ENCODE measurements at places on chromosomes 7 and 10. TPM values are rescaled to one million over a fixed set of nuclear protein-coding genes. Genes with fewer than 3 reads are reported as not detected.

DNA sequence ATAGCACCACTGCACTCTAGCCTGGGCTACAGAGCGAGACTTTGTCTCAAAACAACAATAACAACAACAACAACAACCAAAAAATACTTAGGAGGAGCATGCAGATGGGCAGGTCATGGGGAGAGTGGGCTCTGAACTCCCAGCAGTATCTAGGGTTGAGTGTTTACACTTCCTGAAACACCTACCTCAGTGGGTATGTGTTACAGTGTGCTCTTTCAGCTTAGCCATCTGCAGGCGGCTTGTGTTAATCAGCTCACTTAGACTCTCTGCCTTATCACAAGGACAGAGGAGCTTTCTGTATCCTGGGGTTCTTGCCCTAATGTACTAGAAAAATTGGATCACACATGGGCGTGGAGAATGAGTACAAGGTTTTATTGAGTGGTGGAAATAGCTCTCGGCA lies 340.2 kb downstream of the KIF20B start:
- DNase-seq, result no peak

DNA sequence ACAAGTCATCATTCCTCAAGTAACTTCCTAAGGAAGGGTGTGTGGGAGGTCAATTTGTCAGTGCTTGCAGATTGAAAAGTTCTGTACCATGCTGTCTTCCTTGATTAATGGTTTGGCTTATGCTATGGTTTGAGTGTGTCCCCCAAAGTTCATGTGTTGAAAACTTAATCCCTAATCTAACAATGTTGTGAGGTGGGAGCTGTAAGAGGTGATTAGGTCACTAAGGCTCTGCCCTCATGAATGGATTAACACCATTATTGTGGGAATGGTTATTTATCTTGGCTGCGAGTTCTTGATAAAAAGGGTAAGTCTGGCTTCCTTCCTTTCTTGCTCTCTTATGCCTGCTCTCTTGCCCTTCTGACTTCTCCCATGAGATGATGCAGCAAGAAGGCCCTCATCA lies 29.3 kb upstream of the TMEM229A start:
- DNase-seq, result no peak

- no peak for DNase-seq
Observed at GRCh38 chr7:47489624-47490023, 92.3 kb downstream of the TNS3 start.

Gene SFRP5
- polyA plus RNA-seq, result 25.0 TPM

GRCh38 chr7:30155481-30155880 lies 20.7 kb downstream of the MTURN start:
- DNase-seq, result no peak

Gene NKX6-2
- polyA plus RNA-seq, result 1.7 TPM

- no peak for DNase-seq
Observed at GRCh38 chr10:12943425-12943824, 58.1 kb downstream of the CCDC3 start.

DNA sequence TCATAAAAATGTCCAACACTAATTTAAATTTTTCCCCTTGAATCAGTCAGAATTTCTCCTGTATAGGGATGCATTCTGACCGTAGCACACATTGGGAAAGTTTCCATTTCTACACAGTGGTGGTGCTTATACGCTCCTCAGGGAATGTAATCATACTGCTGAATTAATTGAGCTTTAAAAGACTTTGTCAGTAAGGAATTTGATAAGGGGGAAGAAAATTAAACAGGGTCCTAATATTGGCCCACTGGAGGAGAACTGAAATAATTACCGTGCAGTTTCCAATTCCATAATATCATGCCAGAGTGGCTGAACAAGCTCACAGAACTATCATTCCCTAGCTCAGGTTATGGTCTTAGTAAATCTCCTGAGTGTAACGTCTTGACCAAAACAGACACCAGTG lies 1041.9 kb downstream of the NRG3 start:
- DNase-seq, result no peak

Gene NPSR1
- 0.16 TPM for polyA plus RNA-seq

Gene TEX36
- polyA plus RNA-seq, result 0.07 TPM

DNA sequence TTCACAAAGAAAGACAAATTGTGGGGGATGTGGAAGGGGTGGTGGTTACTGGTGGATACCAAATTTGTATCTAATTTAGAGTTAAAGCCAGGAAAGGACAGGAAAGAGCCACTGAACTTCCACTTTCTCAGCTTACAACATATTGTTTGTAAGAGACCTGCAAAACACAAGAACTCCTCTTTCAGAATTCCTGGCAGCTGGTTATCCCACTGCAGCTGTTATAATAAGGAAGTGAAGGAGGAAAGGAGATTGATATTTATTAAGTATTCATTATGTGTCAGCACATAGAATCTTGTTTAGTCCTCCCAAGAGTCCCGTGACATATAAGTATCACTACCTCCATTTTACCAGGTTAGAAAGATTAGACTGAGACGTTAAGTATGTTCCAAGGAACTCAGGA lies 481.7 kb downstream of the PHTF2 start:
- no peak for DNase-seq

DNA sequence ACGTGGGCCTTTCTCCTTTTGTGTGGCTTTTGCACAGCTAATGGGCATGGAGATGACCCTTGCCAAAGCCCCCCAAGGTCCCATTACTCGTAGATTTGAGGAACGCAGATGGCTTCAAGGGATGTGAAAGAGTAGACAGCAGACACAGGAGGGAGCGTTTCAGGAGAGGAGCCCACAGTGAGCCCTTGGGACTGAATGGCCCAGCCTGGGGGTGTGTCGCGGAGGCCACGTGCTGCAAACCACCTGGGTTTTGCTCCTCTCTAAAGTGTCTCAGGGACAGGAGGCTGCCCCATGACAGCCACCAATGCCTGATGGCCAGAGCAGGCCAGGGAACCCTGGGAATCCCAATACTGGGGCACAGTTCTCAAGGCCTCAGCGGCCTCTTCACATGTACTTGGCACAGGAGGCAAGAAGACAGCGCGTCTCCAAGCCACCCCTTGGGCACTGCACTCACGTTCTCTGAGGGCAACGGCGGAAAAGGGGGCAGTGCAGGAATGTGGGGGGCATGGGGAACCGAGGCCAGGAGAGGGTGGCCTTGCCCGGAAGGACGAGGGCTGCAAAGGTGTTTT lies 185.2 kb downstream of the WDR37 start:
- no peak for DNase-seq

DNA sequence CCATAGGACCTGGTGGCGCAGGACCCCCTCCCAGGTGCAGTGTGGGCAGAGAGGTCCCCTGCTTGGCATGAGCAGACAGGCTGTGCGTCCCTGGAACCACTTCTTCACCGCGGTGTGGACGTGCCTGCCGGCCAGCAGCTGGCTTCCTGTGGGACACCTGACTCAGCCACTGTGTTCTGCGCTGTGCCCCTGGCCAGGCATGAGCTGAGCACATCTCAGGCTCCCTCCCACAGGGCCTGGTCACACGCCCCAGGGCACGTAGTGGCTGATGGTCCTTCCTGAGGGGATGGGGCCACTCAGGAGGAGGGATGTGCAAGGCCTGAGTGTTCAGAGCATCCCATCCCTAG lies 3.5 kb upstream of the DEPP1 start:
- DNase-seq, result no peak

DNA sequence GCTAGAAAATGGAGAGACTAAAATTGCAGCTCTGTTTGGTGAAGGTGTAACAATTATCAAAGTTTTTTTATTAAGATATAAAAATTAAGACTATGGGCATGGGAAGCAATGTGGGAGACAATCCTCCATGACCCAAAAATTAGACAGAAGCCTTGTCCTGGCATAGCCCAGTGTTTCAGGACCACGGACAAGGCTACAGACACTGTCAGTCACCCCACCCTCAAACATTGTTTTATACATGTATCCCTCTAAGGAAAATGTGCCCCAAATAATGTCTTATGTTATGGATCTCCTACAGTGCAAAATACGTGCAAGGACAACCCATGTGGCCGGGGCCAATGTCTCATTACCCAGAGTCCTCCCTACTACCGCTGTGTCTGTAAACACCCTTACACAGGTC lies 24.0 kb downstream of the HABP2 start:
- DNase-seq, result no peak

Gene NEBL
- 3.3 TPM for polyA plus RNA-seq

Gene AMPH
- 5.5 TPM for polyA plus RNA-seq

Gene CUTC
- 26.4 TPM for polyA plus RNA-seq

Gene CFTR
- polyA plus RNA-seq, result 53.1 TPM

Gene OGA
- 129 TPM for polyA plus RNA-seq

DNA sequence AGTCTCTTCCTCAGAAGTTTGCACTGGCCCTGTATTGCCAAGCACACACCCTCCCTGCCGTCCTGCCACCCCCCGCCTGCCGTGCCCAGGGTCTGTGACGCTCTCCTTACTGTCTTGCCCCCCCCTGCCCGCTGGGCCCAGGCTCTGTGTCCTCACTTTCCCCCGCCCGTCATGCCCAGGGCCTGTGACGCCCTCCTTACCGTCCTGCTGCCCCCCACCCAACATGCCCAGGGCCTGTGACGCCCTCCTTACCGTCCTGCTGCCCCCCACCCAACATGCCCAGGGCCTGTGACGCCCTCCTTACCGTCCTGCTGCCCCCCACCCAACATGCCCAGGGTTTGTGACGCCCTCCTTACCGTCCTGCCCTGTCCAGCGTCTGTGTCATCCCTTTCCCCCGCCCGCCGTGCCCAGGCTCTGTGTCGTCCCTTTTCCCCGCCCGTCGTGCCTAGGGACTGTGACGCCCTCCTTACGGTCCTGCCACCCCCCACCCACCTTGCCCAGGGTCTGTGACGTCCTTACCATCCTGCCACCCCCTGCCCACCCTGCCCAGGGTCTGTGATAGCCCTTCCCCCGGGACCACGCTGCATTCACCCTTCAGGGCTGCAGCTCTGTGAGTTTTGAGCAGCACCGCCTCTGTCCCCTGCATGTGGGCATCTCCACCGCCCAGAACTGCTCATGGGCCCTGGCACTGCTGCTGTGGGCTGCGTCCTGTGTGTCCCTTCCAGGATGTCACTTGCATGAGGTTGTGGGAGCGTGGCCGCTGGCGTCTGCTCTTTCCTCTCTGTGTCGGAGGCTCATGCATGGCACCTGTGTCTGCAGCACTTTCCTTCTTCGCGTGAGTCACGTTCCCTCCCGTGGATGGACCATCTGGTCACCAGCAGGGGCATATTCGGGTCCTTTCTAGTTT lies 19.3 kb upstream of the PRKAR1B start:
- no peak for DNase-seq

Gene IQUB
- polyA plus RNA-seq, result 0.58 TPM

Gene NCAPG2
- 12.5 TPM for polyA plus RNA-seq

- no peak for DNase-seq
Observed at GRCh38 chr7:134278502-134279153, 38.1 kb downstream of the SLC35B4 start.

Gene UFSP1
- 2.4 TPM for polyA plus RNA-seq

- no peak for DNase-seq
Observed at GRCh38 chr7:18289788-18290187, 205.8 kb upstream of the HDAC9 start.

Gene C7orf57
- polyA plus RNA-seq, result 0.28 TPM

GRCh38 chr7:102047-102711 lies 90.2 kb upstream of the FAM20C start:
- no peak for DNase-seq

DNA sequence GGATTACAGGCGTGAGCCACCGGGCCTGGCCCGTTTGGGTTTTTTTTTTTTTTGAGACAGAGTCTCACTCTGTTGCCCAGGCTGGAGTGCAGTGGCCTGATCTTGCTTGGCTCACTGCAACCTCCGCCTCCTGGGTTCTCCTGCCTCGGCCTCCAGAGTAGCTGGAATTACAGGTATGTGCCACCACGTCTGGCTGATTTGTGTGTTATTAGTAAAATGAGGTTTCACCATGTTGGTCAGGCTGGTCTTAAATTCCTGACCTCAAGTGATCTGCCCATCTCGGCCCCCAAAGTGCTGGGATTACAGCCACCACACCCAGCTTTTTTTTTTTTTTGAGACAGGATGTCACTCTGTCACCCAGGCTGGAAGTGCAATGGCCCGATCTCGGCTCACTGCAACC lies 5.9 kb upstream of the BAIAP2L1 start:
- DNase-seq, result no peak

- no peak for DNase-seq
Observed at GRCh38 chr10:124644771-124645415, 99.3 kb downstream of the FAM53B start.

- DNase-seq, result no peak
Observed at GRCh38 chr7:26385240-26385639, 93.6 kb downstream of the SNX10 start.

DNA sequence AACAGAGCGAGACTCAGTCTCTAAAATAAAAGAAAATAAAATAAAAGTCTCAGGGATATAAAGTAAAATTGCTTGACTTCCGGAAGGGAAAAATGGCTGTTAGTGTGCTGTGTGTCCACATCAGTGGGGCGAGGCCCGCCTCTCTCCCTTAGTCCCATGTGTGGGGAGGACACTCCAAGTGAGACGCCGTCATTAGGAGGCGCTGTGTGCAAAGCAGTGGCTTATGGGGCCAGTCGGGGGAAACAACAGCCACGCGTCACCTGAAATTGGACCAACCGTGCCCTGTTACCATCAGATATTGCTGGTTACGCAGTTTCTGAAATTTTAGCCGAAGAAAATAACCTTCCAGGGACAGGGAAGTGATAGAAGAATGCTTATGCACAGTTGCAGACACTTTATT lies 15.8 kb downstream of the SFXN4 start:
- no peak for DNase-seq

DNA sequence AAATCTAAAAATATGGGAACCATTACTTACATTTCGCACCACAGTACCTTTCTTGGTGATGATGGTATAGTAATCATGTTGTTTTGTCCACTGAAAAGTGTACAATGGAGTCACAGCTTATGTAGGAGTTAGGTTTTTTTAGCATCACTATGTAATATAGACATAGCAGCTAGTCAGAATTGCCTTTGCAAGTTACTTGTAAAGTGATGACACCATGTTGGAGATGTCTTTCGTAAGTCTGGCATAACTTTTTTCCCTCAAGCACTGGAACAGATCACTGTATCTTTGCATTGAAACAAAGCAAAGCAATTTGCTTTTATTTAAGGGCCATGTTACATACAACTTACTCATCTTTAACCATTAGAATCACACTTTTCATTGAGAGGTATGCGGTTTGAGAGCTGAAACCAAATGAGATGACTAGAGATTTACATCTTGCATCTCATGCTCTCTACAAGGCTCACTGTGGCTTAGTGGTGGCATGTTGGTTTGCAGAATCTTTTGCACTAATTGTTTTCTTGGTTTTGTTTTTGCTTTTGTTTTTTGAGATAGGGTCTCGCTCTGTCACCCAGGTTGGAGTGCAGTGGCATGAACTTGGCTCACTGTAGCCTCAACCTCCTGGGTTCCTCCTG lies 18.3 kb downstream of the UBN2 start:
- DNase-seq, result no peak

DNA sequence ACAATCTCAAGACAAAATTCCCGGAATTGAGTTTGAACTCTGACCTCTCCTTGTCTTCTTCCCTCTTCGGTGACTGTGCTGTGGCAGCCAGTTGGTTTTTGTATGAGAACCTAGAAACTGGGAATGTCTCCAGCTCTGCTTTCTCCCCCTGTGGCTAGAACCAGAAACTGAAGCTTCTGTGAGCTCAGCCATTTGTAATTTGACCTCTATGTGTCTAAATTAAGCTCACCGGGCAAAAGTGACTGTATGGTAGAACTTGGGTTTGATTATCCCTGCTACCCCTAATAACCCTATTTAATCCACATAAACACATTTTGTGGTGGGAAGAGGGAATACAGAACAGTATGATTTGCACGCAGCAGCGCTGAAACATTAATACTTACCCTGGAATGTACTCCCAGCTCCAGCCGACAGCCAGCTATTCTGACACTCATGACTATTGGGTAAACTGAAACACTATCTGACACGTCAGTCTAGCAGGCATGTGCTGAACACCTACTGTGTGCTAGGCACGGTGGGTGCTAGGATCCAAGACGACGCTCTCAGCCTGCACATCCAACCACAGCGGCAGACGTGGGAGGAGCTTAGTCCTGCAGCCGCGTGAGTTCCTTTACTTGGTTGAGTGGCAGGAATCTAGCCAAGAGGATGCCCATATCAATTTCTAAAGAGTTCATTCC lies 324.8 kb downstream of the SFMBT2 start:
- DNase-seq, result no peak

Measured in large intestine (tissue), 12 donors.